ENCODE measurements at places on chromosomes 11 and 22.

- DNase-seq = no peak
These were observed 1221.7 kb downstream of the BRD1 start for GRCh38 chr22:48605856-48606481.

- no peak for DNase-seq
These were observed 22.3 kb upstream of the TMEM191C start for GRCh38 chr22:21444701-21445436.

DNA sequence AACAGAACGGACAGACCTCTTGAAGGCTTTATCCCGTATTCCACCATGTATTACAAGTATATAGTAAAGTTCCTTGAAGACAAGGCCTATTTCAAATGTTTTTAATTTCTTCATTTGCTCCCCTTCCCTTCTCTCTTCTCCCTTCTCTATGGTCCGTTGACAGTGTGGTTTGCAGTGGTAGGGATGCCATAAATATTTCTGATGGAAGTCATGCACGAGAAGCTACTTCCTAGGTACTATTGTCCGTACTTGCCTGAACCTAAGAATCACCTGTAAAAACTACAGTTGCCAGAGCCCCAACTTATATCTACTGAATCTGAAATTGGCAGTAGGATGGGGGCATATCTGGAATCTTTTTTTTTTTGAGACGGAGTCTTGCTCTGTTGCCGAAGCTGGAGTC is 2.8 kb downstream of the PISD start:
- DNase-seq = no peak

DNA sequence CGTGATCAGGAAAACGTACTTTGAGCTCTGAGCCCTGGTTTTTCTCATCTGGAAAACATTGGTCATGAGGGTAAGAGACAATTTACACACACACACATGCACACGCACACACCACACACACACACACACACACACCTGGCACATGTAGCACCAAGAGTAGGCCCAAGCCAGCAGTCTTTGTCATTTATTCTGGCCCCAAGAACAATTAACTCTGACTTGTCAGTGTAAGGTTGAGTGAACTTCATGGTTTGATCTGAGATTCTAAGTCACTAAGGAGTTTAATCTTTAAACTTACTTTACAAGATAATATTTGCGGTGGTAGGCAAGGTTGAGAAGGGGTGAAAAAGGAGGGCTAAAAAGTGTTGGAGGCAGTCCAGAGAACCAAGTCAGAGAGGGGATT is 44.1 kb downstream of the MMP20 start:
- no peak for DNase-seq

DNA sequence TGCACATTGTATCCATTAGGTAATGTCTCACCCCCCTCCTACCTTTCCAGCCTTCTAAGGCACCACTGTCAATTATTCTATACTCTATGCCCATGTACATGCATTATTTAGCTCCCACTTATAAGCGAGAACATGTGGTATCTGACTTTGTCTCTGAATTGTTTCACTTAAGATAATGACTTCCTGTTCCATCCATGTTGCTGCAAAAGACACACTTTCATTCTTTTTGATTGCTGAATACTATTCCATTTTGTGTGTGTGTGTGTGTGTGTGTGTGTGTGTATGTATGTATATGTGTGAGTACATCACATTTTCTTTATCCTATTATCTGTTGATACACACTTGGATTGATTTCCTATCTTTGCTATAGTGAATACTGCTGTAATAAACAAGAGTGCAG is 84.2 kb downstream of the PGR start:
- DNase-seq = no peak

DNA sequence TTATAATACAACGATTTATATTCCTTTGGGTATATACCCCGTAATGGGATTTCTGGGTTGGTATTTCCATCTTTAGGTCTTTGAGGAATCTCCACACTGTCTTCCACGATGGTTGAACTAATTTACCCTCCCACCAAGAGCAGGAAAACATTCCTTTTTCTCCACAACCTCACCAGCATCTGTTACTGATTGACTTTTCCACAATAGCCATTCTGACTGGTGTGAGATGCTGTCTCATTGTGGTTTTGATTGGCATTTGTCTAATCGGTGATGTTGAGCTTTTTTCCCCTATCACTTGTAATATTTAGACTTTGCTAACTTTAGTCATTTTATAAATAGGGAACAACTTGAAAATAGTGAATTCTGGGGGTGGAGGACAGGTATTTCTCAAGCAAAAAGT is 58.1 kb downstream of the PPFIA1 start:
- DNase-seq = no peak

DNA sequence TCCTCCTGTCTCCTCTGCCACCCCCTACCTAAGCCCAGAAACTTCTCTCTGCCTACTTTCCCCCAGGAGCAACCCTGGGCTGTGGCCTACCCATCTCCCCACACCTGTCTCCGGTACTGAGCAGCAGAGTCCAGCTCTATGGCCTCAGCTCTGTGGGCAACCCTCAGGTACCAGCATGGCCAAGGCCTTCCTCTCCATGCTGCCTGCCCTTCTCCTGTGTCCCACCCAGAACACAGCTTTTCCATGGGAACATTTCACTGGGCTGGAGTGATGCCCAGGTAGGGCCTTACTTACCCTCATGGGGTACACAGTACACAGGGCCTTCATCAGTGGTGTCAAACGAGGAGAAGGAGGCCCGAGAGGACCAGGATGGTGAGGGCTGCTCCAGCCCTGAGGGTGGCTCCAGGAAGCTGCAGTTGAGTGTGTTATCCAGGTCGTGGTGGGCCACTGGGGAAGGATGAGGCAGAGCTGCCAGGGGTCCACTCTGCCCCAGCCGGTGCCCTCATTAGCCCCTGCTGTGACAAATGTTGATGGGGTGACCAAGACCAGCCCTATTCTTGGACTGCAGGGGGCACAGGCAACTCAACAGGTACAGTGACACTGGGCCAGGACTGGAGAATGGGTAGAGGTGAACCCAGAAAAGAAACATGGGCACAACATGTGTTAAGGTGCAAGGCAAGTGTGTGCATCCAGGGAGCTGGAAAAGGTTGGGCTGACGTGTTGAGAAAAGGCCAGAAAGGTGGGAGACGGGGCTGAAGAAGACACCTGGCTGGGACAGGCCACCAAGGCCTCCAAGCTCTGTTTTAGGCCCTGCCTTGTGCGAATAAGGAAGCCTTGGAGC is 10.3 kb downstream of the SCARF2 start:
- DNase-seq = no peak

GRCh38 chr11:61598886-61599868 is 18.3 kb upstream of the SYT7 start:
- DNase-seq = no peak

- no peak for DNase-seq
These were observed 11.4 kb upstream of the ARHGEF17 start for GRCh38 chr11:73296501-73297230.

DNA sequence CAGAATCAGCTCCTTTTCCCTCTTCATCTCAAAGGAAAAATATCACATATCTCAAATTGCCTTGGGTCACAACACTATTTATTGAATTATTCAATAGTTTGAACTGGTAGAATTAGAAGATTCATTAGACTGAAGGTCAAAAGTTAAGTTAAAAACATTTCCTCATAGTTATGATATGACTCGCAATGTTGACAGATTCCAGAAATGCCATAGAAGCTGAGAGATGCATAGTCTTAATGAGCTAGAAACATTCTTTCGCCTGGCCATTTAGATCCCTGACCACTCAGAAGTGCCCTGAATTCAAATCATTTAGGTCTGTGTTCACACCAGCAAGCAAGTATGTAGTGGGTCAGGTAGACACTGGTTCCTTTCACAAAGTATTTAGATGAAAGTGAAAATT is 44.4 kb downstream of the FAT3 start:
- no peak for DNase-seq

DNA sequence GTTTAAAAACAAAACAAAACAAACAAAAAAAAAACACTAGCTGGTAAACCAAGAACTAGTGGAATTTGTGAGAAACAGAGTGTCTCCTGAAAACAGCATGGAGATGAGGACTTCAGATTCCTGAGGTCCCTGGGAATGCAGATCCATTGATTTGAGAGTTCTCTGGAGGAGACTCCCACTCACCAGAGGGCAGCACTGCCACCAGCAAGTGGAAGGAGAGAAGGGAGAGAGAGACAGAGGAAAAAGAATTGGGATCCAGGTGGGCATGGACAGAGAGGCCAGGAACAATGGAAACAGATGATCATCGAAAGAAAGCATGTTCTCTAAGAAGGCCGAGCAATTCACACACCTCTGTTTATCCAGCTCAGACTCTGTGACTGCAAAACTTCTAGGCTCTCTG is 31.8 kb downstream of the ETS1 start:
- no peak for DNase-seq

- DNase-seq = no peak
These were observed 2.0 kb downstream of the C2CD3 start for GRCh38 chr11:74168838-74169237.

- peak; percentile 26 for DNase-seq
These were observed 32.8 kb downstream of the PITPNB start for GRCh38 chr22:27885977-27886842.

DNA sequence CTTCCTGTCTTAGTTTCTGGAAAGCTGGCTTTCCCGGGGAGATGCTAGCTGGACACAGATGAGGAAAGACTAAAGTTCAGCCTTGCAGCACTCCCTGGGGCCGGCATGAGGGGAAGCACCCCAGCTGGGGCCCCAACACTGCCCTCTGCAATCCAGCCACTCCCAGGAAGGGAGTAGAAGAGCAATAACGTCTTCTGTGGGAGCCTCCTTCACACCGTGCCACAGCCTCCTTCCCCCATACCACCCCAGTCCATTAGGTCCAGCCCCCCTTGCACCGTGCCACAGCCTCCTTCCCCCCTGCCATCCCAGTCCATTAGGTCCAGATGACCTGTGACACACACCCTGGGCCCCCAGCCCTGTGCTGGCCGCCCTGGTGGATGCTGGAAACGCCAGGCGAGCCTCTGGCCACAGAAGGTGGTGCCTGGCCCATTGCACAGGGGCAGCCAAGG is 44.1 kb upstream of the PRDM11 start:
- no peak for DNase-seq

DNA sequence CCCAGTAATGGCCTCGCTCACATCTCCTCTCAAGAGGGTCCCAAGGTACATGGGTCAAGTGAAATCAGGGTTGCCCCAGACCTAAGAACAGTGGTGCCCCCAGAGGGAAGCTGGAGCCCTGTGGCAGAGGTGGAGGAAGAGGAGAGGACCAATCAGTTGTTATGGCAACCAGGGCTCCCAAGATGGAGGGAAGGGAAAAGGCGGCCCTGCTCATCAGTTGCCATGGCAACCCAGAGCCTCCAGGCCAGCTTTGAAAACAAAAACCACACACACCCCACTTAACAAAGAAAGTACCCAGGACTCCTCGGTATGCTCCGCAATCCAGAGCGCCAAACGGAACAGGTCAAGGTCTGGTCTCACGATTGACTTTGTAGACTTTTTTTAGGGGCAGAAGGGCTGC is 53.5 kb upstream of the SLC35C1 start:
- no peak for DNase-seq

DNA sequence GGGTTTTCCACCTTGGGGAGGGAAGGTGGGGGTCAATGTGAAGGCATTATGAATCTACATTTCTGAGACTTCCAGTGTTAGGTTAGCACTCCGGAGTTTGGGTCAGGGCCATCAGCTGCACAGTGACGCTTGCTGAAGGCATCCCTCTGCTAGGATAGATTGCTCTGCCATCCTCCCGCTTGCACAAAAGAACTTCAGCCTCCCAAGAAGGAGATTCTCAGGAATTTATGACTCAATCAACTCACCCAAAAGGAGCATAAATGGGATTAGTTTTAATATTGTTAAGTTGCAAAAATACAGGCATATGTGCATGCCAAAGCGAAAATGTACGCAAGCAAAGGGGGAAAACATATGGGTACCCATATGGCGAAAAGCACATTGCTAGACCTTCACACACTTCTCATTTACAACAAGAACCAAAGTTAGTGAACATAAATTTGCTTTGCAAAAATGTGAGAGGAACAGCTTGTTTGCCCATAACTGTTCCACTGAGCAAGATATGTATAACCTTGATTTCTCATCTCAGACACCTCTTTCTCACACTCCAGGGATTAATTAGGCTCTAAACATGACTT is 1013.0 kb downstream of the OPCML start:
- DNase-seq = no peak

DNA sequence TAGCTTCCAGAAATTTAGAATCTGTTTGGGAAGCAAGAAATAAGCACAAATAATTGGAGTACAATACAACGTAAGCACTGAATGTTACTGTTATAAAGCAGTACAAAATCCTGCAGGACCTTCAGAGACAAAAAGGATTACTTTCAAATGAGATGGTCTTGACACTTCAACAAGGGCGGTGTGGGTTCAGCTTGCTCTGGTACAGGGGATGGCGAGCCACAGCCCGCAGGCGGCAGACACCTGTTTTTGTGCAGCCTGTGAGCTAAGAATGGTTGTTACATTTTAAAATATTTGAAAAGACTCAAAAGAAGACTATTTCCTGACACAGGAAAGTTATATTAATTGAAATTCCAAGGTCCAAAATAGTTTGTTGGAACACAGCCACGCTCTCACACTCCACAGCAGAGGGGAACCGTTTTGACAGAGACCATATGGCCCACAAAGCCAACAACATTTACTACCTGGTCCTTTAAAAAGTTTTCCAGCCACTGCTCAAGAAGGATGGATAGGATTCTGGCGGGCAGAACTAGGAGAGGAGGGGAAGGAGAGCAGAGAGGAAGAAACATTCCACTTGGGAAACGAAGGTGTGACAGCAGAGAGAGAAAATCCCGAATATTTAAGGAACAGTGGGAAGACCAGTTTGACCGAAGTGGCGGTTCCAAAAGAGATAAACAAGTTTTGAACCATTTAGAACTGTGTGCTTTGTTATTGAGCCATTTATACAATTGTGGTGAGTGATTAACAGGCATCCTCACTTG is 6.3 kb downstream of the PRDM10 start:
- DNase-seq = no peak

DNA sequence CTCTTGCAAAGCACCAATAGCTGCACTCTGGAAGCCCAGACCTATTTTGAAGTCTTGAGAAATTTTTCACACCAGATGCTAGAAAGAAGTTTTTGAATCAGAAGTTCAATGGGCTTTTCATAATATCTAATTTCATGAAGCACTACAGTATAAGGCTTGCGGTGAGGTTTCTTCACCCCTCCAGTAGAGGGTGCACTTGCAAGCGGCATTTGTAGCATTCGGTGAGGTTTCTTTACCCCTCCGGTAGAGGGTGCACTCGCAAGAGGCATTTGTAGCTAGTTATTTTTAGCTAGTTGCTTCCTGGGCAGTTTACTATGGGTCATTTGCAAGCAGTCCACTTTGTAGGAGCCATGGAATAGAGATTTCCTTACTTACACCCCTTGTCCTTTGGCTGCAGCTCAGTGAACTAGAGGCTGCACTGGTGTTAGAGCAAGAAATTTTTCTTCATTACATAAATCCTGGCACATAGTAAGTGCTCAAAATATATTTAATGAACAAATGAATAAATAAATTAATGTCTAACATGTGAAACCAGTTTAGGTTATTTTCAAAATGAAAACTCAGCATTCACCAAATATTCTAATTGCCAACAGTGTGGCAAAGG is 7.8 kb upstream of the NOX4 start:
- no peak for DNase-seq

- DNase-seq = peak; percentile 23
These were observed 31.0 kb upstream of the PPP2R1B start for GRCh38 chr11:111797145-111797581.
